ENCODE measurements at places on chromosomes 11 and 22.

GRCh38 chr11:110431051-110431672, 1.4 kb downstream of the FDX1 start:
- no peak for DNase-seq

GRCh38 chr11:78244546-78245255, 56.0 kb downstream of the USP35 start:
- no peak for DNase-seq

GRCh38 chr22:37459206-37459605, 27.0 kb downstream of the MFNG start:
- no peak for DNase-seq

DNA sequence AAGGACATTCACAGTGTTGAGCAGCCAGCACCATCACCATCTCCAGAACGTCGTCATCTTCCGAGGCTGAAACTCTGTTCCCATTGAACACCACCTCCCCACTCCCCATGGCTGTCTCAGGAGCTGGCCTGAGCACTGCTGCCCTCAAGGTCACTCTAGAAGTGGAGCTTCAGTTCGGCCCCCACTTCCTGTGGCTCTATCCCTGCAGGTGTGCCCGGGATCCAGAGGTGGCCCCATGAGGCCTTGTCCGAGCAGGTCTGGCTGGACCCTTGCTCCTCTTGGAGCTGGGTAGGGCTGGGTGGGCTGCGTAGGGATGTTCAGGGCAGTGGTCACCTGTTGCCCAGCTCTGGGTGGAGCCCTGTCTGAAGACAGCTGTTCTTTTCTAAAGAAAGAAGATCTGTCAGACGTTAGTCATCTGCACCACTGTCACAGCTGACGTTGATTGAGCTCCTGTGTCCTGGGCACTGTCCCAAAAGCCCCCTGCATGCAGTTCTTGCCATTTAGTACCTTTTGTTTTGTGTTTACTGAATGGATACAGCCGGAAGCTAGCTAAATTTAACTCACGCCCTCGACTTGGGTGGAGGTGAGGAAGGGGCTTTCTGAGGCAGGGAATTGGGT, 75.5 kb upstream of the CLDN5 start:
- no peak for DNase-seq

DNA sequence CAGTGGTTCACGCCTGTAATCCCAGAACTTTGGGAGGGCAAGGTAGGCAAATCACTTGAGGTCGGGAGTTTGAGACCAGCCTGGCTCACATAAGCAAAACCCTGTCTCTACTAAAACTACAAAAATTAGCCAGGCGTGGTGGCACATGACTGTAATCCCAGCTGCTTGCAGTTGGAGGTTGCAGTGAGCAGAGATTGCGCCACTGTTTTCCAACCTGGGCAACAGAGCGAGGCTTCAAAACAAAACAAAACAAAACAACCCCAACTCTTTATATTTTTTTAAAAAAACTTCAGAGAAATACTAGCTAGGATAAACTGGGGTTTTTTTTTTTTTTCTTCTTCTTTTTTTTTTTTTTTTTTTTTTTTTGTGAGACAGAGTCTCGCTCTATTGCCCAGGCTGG, 31.8 kb upstream of the RAPSN start:
- DNase-seq, result no peak

GRCh38 chr11:66450560-66450959, 11.9 kb upstream of the MRPL11 start:
- DNase-seq, result no peak

DNA sequence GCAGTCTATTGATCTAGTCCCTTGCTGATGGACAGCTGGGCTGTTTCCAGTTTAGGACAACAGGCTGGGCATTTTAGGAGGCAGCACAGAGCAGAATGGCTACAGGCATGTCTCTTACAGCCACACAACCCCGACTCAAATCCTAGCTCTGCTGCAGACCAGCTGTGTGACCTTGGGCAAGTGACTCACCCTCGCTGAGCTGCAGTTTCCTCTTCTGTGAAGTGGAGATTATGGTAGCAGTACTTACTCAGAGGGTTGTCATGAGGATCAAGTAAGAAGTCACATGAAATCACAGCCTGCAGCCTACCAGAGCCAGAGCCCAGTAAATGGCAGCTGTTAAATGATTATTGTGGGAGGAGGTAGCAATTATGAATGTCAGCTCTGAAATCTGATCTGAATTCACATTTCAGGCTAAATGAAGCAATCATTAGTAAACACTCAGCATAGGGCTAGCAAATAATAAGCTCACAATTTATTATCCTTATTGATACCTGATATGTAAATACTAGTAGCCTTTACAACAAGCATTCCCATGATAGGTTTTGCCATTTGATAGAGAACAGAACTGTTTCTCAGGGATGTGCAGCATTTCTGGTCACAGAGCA, 58.9 kb downstream of the MYEOV start:
- no peak for DNase-seq

DNA sequence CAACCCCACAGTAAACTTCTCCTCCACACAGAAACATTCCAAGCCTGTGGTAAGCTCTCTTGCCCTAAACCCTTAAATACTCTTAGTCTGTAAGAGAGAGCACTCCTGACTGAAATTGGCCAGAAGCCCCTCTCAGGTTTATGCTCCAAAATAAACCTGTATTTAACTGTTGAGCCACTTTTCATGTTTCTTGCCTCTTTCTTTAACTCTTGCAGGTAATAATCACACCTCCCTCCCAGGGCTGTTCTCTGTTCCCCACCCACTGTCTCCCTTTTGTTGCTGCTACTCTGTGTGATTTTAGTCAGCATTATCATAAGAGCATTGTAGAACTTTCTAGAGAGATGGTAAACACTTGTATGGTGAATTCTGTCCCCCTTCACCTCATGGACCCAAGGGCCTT, 2.1 kb upstream of the IFT27 start:
- no peak for DNase-seq

DNA sequence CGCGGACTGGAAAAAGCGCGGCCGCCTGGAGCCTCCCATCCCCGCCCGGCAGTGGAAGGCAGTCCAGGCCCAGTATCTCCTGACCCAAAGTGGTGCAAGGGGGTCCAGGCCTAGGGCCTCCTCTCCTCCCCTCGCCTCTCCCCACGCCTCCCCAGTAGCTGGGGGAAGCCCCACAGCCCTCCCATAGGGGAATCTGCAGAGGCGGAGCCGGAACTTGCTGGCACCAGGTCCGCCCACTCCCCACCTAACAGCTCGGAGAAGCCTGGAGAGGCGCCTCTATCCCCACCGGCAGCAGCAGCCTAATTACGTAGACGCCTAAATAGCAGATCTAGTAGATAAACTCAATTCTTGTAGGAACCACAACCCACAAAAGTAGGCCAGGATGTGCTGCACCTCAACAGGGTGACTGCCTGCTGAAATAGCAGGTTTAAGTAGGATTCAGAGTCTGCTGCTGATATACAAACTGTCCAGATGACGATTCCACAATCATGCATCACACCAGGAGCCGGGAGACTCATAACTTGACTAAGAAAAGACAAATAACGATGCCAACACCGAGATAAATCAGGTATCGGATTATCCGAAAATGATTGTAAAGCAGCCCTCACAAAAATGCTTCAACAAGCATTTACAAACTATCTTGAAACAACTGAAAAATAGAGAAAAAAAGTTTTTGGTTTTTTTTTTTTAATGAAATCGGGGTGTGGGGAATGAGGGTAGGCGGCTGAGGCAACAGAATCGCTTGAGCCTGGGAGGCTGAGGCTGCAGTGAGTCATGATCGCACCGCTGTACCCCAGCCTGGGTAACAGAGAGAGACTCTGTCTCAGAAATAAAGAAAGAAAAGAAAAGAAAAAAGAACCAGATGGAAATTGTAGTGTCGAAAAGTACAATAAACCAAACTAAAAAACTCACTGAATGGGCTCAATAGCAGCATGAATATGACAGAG, 11.4 kb upstream of the BRD1 start:
- DNase-seq, result no peak

DNA sequence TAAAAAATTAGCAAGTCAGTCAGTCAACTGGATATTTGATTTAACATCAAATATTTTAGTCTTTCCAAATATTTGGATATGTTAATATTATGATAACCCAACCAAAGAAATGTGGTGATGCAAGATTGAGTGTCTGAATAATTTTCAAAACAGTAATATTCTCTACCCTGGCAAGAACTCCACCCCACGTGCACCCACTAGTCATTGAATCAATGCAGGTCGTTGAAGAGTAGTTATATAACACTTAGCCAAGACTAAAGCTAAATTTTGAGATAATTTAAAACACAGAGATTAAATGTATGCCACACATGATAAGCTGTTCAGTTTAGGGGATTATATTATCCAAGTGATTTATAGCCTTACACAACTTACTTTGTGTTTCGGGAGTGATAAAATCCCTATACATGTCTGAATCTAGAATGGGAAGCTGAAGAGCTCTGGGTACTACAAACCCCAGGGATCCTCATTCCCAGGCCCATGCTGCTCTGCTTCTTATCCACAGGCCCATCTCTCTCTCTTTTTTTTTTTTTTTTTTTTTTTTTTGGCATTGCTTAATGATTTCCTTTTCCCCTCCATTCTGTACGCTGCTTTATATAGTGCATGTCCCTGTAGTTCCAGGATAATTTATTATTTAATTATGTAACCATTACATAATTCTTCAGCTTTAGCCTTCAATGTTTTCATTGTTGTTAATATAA, 392.9 kb downstream of the NTM start:
- no peak for DNase-seq

DNA sequence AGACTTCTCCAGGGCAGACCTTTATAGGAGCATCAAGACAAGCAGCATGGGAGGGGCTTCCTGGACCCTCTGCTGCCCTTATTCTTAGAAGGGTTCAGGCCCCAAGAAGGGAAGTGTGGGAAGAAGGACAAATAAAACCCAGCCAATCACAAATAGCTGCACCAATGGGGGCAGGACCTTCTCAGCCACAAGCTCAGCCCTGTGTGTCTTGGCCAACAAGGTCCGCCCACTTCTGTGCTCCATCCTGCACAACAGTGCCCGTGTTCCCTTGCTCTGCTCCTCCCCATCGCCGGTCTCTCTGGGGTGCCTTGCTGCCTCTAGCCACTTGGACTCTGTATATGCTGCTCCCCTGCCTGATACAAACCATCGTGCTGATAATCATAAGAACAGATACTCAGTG, 86.1 kb downstream of the NAT10 start:
- no peak for DNase-seq

DNA sequence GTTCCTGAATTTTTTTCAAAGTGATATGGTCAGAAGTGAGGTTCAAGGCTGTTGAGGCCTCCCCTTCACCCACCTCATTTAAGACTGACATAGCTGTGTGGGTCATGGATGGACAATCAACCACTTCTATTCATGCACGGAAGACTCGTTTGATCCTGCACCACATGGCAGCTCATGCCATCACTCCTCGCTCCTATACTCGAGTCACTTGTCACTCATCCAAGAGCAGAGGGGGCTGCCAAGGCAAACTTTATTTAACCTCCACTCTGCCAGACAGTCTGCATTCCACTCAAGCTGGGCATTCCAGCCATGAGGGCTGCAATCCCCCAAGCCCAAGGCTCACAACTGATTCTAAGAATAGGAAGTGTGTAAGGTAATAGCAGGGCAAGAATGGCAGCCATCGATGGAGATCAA, 34.1 kb downstream of the SNX19 start:
- no peak for DNase-seq

- DNase-seq, result no peak
These were observed 4.2 kb downstream of the CHKA start for GRCh38 chr11:68116974-68117373.

- DNase-seq, result no peak
These were observed 1.6 kb upstream of the KRTAP5-1 start for GRCh38 chr11:1586699-1587098.

DNA sequence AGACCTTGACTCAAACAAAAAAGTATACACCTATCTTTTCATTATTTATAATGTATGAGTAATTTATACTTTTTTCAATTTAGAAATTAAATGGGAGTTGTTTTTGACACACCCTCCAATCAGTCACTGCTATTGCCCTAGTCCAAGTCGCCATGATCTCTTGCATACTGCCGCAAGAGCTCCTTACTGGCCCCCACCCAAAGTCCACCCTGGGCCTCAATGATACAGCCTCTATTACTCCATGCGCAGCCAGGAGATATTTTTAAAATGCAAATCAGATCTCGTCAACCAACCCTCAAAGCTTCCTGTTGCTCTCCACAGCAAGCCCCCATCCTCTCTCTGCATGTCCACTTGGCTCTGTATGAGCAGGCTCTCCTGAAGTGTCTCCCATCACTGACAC, 12.8 kb upstream of the LMO1 start:
- DNase-seq, result no peak

DNA sequence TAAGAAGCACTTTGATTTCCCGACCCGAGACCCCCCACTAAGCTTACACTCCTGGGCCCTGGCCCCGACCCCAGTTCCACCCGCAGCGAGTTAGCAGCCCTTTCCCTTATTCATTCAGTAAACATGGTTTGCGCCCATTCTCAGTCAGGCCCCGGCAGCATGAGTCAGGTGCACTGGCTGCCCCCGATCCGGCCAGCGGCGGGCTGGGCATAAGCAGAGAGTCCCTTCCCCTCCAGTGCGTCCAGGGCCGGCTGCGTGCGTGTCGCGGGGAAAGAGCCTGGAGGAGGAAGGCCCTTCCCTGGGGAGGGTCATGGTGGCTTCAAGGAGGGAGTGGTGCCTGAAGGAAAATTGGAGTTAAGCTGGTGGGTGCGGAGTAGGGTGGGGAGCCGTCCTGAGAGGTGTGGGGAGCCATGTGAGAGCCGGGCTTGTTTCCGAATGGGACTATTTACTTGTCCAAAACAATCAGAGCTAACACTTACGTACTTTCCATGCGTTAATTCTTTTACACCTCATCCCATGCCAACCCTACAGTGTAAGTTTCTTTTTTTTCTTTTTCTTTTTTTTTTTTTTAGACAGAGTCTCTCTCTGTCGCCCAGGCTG, 657 bp downstream of the IGHMBP2 start:
- no peak for DNase-seq

GRCh38 chr22:32534252-32535235, 59.9 kb downstream of the FBXO7 start:
- no peak for DNase-seq
